Stimulated activated CD8-positive, alpha-beta memory T cell treated with anti-CD3 and anti-CD28 coated beads, Interleukin-4, amount 100 ng/mL, for 1 hour (primary cell): ENCODE measurements at places on chromosomes 12 and 14.

DNA sequence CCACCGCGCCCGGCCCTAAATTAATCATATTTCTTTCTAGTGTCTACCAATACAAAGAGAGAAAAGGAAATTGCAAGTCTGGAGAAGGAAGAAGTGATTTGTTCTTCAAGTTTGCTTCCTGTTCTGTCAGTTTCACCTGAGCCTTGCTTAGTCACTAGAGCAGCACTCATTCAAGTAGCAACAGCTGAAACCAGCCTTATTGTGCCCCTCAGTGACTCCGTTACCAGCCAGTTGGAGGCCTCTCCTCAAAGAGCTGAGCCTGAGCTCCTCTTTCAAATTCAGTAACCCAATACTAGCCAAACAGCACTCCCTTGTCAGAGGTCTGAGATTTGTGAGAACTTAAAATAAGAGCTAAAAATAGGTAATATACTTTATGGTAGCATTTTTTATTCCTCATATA is 17.4 kb downstream of the PAWR start:
- DNase-seq: no peak

- no peak for DNase-seq
These were observed 28.5 kb downstream of the FMNL3 start for GRCh38 chr12:49678711-49679110.

- no peak for DNase-seq
These were observed 1.3 kb upstream of the WASHC3 start for GRCh38 chr12:102063069-102063468.

DNA sequence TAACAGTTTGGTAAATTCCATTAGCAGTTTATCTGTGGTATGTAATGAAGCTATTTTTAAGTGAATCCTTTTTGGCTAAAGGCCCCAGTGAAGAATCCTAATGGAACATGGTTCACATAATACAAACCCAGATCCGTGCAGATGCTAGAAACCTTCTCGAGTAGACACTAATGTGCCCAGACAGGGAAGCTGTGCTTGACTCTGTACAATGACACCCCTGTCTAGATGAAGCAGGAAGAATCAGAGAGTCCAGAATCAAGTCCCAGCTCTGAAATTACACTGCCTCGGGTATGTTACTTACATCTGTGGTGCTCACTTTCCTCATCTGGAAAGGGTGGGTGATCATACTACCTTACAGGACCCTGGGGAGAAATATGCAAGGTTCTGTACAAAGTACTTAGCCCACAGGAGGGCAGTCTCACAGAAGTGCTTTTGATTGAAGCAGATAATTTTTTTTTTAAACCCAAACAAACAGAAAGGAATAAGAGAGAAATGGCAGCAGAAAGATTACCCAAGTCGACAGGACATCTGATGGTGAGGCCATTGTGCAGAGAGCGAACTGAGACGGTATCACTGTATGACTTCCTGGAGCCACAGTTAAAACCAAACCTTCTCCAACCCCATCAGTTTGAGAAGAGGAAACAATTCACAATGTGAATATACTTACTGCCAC is 8.5 kb downstream of the CRACR2A start:
- DNase-seq: no peak

DNA sequence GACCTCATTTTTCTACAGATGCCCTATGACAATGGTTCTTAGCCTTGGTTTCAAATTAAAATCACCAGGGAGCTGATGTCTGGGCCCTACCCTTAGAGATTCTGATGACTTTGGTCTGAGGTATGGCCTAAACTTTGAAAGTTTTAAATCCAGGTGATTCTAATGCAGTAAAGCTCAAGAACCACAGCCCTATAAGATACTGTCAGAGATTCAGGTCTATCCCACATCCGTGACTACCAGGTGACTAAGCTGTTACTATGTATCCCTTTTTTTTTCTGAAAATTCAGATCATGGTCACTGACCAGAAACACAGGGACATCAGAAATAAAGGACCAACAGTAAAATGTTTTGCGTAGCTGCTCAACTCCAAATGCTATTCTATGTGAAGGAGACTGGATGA is 148.8 kb upstream of the BMP4 start:
- DNase-seq: no peak

- DNase-seq: no peak
These were observed 606.1 kb downstream of the SLC16A7 start for GRCh38 chr12:60201891-60202290.

DNA sequence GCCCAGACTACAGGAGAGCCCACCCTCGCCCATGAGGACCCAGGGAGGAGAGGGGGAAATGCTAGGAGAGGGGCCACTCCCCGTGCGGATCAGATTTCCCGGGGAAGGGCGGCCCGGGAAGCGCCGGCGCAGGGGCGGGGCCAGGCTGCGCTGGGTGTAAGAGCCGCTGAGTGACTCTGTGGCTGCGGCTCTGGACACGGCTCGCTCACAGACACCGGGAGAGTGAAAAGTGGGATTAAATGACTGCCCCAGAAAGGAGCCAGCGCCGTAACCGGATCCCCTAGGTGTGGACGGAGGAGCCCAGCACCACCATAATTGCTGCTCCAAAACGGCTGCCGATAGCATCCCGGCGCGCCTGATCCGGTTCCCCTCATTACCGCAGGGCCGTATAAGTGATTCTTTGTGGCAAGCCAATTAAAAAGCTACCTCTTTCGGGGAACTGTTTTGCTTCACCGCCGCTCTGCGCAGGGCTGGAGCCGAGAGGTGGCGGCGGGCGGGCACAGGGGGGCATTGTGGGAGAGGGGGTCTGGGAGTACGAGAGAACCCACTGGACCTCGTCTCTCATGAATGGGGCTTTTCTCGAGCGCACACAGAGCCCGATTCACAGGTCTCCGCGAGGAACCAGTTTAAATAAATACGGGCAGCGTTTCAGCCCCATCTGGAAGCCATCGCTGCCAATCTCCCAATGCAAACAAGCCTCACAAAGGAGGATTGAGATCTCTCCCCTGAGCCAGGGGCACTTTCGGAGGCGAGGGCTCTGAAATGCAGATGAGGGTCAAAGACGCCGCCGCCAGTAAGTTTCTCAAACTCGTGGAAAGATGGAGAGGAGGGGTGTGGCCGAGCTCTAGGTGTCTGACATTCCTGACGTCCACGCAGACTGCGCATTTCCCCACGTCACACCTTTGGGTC is 2.5 kb downstream of the COL2A1 start:
- no peak for DNase-seq

DNA sequence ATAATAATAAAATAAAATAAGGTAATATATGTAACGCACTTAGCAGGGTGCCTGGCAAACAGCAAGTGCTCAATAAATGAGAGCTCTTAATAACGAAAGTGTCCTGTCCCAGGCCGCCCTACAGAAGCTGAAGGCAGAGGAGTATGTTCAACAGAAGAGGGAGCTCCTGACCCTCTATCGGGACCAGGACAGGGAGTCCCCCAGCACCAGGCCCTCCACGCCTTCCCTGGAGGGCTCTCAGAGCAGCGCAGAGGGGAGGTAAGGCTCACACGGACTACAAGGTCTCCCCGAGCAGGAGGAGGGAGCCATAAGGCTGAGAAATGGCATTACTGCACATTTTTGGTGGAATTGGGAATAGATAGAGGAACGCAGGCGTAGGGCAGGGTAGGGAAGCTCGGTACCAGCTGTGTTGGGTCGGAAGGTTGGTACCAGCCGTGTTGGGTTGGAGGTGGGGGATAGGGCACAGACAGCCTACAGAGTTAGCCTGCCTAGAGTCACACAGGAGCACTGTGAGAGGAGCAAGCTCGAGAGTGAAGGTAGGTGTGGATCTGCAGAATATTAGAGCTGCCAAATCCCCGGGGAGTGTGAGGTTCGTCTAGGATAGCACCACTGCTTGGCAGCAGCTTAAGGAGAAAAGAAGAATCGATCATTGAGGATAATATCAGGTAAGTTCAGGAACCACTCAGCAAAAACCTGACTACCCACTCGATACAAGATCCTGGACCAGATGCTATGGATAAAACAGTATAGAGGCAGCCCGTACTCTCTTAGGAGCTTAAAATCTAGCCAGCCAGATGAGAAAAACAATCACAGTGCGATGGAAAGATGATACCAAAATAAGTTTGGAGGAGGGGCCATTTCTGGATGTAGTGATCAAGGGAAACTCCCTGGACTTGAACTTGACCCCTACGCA is 15.3 kb downstream of the TNFRSF1A start:
- no peak for DNase-seq

DNA sequence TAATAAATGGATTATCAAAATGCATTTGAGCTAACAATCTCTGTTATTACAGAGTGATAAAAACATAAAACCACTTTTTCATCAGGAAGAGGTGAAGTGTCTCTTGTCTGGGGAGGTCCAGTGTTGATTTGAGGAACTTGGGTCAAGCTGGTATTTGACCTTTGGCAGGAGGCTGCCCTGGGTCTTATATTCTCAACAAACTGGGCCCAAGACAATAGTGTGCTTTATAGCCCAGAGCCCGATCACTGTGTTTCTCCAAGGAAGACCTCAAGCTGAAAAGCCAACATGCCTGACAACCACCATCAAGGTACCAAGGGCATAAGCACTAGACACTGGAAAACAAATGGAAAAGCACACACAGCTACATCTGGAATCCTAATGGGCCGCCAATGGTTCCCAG is 137.0 kb downstream of the SLC25A21 start:
- DNase-seq: no peak

DNA sequence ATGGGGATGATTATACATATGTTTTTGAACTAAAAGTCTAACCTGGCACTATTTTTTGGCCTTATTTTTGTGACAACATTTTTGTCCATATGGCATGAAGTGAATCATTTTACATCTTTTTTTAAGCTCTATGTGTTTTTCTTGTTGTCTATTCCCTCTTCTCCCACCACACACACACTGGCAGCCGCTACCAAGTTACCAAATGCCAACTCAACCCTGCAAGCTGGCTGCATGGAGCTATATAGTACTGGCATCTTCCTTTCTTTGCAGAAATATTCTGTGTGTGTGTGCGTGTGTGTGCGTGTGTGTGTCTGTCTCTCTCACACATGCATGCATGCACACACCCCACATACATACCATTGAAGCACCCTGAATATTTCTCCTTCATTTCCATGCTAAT is 278.9 kb upstream of the SOX5 start:
- no peak for DNase-seq
